Stomach (tissue), 19 donors: ENCODE measurements at places on chromosomes 2 and 18. TPM values are rescaled to one million over a fixed set of nuclear protein-coding genes. Genes with fewer than 3 reads are reported as not detected.

Gene MARCHF4
- total RNA-seq: not detected

Gene SCG2
- total RNA-seq: 10.5 TPM

Gene INO80C
- total RNA-seq: 11.2 TPM

GRCh38 chr18:36366994-36367839, 69.7 kb downstream of the FHOD3 start:
- no peak overlapping the region for H3K27ac ChIP-seq
- H3K36me3 ChIP-seq: no peaks in the 10 kb centered on the region

GRCh38 chr18:9419956-9420631, 55.2 kb upstream of the RALBP1 start:
- no peak overlapping the region for H3K27ac ChIP-seq
- H3K36me3 ChIP-seq: no peaks in the 10 kb centered on the region
- H3K4me1 ChIP-seq: peaks cover 12% of the 10 kb centered on the region
- H3K27me3 ChIP-seq: no peaks in the 10 kb centered on the region

- peak overlapping the region; percentile 99 for H3K27ac ChIP-seq
- no peaks in the 10 kb centered on the region for H3K27me3 ChIP-seq
- DNase-seq: no peak
- peak overlapping the region; percentile 92 for H3K4me3 ChIP-seq
- peaks cover 3% of the 10 kb centered on the region for H3K36me3 ChIP-seq
These were observed 872 bp downstream of the RDH14 start for GRCh38 chr2:18559531-18560030.

- H3K36me3 ChIP-seq: no peaks in the 10 kb centered on the region
- no peak for DNase-seq
- no peaks in the 10 kb centered on the region for H3K27me3 ChIP-seq
- no peak overlapping the region for H3K4me3 ChIP-seq
- no peak overlapping the region for H3K27ac ChIP-seq
- H3K4me1 ChIP-seq: no peaks in the 10 kb centered on the region
These were observed 39.5 kb upstream of the RTN4 start for GRCh38 chr2:55089726-55090125.

- no peaks in the 10 kb centered on the region for H3K36me3 ChIP-seq
- H3K4me1 ChIP-seq: no peaks in the 10 kb centered on the region
- no peak for DNase-seq
- H3K27me3 ChIP-seq: no peaks in the 10 kb centered on the region
- H3K27ac ChIP-seq: no peak overlapping the region
These were observed 111.1 kb upstream of the CAB39 start for GRCh38 chr2:230601510-230601909.

- H3K27me3 ChIP-seq: no peaks in the 10 kb centered on the region
- H3K27ac ChIP-seq: no peak overlapping the region
- no peak for DNase-seq
- H3K36me3 ChIP-seq: no peaks in the 10 kb centered on the region
- no peak overlapping the region for H3K4me3 ChIP-seq
- H3K4me1 ChIP-seq: no peaks in the 10 kb centered on the region
These were observed 447.9 kb downstream of the TDRD15 start for GRCh38 chr2:21571686-21572085.

- no peak overlapping the region for H3K4me3 ChIP-seq
- H3K27me3 ChIP-seq: no peaks in the 10 kb centered on the region
- DNase-seq: no peak
- H3K4me1 ChIP-seq: no peaks in the 10 kb centered on the region
- no peaks in the 10 kb centered on the region for H3K36me3 ChIP-seq
These were observed 187.8 kb downstream of the FTCDNL1 start for GRCh38 chr2:199663157-199663556.

DNA sequence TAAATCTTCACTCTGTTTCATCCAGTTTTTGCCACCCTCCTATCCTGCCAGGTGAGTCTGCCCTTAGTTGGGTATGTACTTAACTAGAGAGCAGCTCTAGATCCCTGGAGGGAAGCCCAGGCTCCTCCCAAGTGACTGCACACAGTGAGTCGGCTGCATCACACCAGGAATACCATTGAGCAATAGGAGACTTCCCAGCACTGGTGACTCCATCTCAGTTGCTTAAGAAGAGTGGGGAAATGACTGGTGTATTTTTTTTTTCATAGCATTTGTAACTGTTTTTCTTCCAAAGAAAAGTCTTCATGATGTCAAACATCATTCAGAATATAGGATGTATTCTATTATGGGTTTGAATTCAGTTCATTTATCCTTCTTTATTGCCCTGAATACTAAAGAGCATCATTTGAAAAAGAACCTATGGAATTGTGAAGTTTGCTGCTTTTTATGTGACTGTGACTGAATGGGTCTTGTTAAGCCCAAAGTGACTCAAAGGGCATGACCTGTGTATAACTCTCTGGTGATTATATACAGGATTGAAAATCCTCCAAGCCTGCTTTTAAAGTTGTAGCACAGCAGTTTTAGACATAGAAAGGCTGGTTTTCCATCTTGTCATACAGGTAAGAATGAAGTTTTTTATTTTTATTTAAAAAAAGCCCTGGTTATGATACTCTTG, 84.3 kb downstream of the MAP3K20 start:
- peak; percentile 35 for DNase-seq
- peaks cover 28% of the 10 kb centered on the region for H3K4me1 ChIP-seq
- peak overlapping the region; percentile 59 for H3K27ac ChIP-seq
- H3K4me3 ChIP-seq: no peak overlapping the region
- H3K27me3 ChIP-seq: no peaks in the 10 kb centered on the region
- H3K36me3 ChIP-seq: no peaks in the 10 kb centered on the region

- H3K27ac ChIP-seq: no peak overlapping the region
- no peak for DNase-seq
- H3K27me3 ChIP-seq: no peaks in the 10 kb centered on the region
- H3K4me3 ChIP-seq: no peak overlapping the region
- H3K4me1 ChIP-seq: no peaks in the 10 kb centered on the region
These were observed 145.6 kb downstream of the NDUFA10 start for GRCh38 chr2:239879423-239880084.

- no peak overlapping the region for H3K4me3 ChIP-seq
- H3K4me1 ChIP-seq: no peaks in the 10 kb centered on the region
- peaks cover 23% of the 10 kb centered on the region for H3K36me3 ChIP-seq
- DNase-seq: no peak
- H3K27ac ChIP-seq: no peak overlapping the region
These were observed 148.9 kb upstream of the EPAS1 start for GRCh38 chr2:46148369-46148736.

DNA sequence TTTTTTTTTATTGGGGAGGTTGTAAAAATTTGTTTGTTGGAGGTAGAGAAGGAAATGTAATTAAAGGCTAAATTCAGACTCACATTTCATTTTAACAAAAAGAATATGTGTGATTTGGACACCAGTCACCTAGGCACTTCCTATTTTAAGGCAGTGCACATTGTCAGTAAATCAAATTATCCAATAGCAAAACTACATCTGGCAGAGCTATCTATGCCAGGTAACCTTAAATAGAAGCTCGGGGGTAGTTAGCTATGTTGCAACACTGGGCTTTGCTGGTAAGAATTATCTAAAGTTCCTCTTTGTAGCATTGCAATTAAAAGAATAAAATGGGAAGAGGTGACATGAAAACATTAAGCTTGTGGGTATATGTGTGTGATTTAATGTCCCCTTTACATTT, 1064.4 kb upstream of the ZEB2 start:
- H3K4me3 ChIP-seq: no peak overlapping the region
- no peaks in the 10 kb centered on the region for H3K4me1 ChIP-seq
- H3K27ac ChIP-seq: no peak overlapping the region
- H3K27me3 ChIP-seq: no peaks in the 10 kb centered on the region
- no peak for DNase-seq

DNA sequence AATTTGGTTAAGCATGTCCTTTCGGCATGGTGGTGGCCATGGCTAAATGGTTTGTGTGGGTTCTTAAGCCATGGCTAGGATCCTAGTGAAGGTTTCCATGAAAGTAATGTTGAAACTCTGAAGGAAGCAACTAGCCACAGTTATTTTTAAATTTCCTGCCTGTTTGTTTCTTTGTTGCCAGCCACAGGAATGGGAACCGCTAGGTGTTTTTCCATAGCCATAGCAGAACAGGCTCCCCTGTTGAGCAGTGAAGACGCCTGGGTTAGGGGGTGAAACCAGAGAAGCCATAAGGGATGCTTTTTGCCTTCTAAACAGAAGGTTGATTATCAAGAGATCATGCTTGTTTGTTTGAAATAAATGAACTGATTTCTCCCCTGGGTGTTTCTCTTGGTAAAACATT, 60.1 kb upstream of the CHMP1B start:
- H3K27me3 ChIP-seq: no peaks in the 10 kb centered on the region
- no peak overlapping the region for H3K4me3 ChIP-seq
- H3K27ac ChIP-seq: no peak overlapping the region
- DNase-seq: no peak
